Astrocyte of the cerebellum (primary cell): ENCODE measurements at places on chromosomes 6 and 20.

DNA sequence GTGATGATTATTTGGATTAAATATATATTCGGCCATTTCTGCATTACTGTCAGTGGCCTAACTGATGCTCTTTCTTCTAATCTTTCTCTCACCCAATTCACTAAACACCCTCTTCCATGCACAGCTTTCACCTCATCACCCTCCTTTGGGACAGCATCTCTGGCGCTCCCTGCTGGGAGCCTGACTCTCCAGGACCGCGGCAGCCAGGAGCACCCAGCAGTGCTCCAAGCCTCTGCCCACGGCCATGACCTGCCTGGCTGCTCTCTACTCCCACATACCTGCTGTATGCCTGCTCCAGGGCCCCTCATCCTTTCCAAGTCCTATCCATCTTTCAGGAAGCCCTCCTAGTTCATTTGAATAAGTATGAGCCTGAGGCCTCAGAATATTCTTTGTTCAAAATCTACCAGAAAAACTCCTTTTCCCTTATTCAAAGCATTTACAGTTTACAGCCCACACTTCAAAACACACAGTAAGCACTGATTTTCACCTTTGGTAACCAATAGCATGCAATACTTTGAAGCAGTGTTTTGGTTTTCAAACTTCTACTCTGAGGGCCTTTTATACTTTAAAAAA lies 15.2 kb downstream of the CTCFL start:
- DNase-seq, result no peak

DNA sequence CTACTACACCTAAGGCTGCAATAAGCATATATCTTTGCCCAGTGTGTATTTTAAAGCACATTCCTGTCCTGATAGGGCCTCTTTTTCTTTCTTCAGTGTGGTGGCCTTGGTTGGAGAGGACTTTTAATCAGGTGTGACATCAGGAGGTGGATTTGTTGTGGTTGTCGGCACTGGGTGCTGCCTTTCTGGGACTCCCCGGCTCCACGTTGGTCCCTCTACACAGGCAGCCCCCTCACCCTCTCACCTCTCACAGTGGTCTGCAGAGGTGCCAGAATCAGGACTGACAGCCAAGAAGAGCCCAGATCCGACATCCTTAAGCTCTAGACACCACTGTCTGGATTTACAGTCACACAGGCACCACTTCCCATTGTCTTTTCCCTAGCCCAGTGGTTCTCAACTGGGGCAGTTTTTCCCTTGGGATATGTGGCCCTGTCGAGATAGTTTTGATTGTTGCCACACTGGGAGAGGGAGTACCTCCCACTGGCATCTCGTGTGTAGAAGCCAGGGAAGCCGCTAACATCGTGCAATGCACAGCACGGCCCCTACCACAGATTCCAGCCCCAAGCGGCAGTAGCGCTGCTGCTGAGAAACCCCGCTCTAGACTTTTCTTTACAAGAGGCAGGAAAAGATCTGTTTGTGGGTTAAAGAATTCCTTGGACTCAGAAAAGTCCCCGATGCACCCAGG lies 314.1 kb downstream of the QKI start:
- DNase-seq, result no peak

DNA sequence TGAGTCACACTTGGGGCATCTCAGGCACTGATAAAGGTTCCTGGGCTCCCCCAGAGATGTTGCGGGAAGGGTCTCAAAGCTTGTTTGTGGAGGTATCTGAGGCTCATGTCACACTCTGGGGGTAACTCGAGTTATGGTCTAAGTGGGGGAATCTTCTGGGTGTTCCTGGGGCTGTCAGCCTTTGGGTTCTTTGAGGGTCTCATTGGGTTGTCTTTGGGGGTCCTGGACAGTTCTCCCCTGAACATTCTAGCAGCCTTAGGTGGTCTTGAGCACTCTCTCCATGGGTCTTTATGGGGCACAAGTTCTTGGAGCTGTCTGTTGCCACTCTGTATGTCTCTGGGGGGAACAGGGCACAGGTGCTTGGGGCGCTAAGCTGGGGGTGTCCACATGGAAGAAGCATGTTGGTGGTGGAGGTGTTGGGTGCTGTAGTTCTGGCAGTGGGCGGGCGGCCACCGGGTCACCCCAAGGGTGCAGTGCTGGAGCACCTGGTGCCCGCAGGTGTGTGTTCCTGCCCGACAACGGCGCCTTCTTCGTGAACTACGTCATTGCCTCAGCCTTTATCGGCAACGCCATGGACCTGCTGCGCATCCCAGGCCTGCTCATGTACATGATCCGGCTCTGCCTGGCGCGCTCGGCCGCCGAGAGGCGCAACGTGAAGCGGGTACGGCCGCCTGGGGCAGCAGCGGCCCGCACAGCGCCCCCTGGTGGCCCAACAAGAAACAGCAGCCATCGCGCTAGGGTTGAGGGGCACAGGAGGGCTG lies 7.1 kb upstream of the CAPN11 start:
- DNase-seq, result peak; percentile 34

DNA sequence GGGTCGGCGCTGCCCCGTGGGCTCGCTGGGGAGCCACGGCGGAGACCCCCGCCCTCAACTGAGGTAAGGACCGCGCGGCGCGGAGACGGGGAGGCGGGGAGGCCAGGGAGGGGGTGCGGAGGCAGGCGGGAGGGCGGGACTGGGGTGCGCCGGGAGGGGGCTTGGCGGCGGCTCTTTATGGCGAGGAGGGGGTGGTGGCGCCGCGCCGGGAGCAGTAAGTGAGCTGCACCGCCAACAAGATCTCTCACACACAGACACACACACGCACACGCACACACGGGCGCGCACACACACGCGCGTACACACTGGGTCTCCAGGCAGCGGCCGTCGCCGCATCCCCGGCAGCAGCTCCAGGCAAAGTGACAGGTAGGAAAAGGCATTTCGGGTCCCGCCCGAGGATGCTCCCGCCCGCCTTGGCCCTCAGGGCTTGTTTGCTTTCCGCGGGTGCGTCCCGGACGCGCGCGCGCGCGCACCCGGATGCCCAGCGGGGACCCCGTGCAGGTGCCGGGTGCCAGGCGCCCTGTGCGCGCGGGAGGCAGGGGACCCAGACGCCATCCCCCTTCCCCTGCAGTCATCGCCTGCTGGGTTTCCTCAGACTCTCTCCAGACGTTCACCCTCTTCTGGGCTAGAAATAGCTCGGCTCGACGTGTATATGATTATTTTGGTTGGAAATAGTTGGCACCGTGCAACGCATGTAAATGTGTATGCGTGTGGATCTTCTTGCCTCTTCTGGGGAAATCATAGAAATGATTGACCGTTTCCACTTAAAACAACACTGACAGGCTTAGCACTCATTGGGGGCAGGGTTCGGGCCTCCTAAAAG lies at the start of gene PLCB4:
PLCB4 (plus strand) TSS at position 247 of the 823 bp plus-strand sequence. CDS start 238,728 bp downstream, outside the sequence.
- no peak for DNase-seq

GRCh38 chr6:16292942-16293341 lies 54.6 kb downstream of the GMPR start:
- no peak for DNase-seq

GRCh38 chr6:43172104-43173007 lies 1.3 kb downstream of the SRF start:
- no peak for DNase-seq

DNA sequence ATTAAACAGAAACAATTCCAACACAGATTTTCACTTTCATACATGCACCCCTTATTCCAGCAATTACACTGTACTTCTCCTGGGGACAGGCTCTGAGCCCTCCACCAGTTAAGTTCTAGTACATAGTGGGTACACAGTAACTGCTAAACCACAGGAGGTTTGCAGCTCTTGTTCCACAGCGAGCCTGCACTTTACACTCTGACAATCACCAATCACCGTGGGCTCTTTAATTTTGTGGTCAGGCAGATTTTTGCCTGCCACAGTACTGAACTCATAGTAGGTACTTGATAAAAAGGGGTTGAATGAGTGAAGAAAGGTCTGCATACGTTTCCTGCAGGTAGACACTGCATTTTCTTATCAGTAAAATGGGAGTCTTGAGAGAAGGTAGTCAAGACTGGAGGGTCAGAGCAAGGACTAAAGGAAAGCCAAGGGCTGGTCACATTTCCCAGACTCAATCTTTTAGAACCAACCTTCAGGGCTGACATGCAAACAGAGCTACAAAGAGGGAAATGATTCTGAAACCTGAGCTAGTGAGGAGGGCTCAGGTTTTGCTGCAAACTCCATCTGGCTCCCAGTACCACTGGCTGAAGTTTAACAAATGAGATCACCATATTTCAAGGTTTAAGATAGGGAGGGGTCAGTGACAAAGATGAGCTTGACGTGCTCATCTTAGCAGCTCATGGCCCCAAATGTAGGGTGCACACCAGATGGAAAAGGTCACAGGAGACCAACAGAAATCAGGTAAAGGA lies 404.6 kb downstream of the BTBD9 start:
- DNase-seq, result no peak

DNA sequence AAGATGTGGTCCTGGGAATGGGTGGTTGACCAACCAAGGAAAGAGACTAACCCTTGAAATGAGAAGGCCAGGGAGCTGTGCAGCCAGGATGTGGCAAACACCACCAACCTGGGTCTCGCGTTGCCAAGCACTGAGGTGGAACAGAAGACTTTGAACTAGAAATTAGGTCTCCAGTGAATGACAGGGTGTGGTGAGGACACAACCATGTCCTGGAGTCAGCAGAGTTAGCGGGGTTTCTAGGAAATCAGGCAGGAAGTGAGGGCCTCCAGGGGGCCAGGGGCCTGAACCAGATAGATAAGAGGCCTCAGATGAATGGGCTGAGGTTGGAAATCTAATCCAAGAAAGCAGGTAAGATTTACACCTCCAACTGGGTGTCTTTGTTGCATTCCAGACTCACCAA lies 353.3 kb upstream of the ARID1B start:
- DNase-seq, result no peak

- DNase-seq, result no peak
Observed at GRCh38 chr6:34179106-34179720, 33.3 kb upstream of the GRM4 start.

GRCh38 chr6:25685896-25686295 lies 33.9 kb downstream of the SCGN start:
- DNase-seq, result no peak

GRCh38 chr20:22578221-22579118 lies 5.9 kb downstream of the FOXA2 start:
- no peak for DNase-seq

DNA sequence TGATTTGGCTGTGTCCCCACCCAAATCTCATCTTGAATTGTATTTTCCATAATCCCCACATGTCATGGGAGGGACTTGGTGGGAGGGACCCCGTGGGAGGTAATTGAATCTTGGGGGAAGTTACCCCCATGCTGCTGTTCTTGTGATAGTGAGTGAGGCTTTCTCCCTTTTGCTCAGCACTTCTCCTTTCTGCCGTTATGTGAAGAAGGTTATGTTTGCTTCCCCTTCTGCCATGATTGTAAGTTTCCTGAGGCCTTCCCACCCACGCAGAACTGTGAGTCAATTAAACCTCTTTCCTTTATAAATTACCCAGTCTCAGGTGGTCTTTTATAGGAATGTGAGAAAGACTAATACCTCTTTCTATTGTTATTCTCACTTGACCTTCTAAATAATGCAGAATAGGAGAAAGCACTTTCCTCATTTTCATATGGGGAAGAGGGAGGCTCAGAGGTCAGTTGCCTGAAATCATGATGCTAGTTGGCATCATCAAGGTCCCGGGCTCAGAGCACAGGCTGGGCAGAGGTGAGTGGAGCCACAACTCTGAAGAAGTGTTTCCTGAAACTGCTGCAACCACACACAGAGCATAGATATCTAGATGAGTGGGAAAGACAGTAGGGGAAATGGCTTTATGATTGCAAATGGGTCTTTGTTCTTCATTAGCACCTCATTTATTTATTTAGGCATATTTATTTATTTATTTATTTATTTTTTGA lies 191.0 kb downstream of the QKI start:
- no peak for DNase-seq
